Stimulated activated CD4-positive, alpha-beta T cell treated with anti-CD3 and anti-CD28 coated beads, Interleukin-15, amount 100 ng/mL, for 24 hours (primary cell): ENCODE measurements at places on chromosomes 2 and 18.
A peak's percentile ranks its signal among the peaks of the same experiment; 100 is the strongest.

- DNase-seq: no peak
These were observed 28.0 kb downstream of the ST6GAL2 start for GRCh38 chr2:106857882-106858478.

- DNase-seq: no peak
These were observed 32.5 kb downstream of the DARS1 start for GRCh38 chr2:135952891-135953290.

DNA sequence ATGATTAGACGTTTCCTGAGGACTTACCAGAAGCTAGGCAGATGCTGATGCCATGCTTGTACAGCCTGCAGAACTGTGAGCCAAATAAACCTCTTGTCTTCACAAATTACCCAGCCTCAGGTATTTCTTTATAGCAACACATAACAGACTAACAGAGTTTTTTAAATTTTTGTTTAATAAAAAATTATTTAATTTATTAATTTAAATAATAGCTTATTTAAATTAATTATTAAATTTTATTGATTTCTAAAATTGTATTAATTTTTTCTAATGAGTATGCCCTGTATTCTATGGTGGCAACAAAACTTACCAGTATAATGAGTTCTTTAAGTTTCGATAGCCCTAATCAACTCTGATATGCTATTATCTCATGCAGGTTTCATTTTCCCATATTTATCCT is 259.8 kb downstream of the IKZF2 start:
- DNase-seq: no peak

DNA sequence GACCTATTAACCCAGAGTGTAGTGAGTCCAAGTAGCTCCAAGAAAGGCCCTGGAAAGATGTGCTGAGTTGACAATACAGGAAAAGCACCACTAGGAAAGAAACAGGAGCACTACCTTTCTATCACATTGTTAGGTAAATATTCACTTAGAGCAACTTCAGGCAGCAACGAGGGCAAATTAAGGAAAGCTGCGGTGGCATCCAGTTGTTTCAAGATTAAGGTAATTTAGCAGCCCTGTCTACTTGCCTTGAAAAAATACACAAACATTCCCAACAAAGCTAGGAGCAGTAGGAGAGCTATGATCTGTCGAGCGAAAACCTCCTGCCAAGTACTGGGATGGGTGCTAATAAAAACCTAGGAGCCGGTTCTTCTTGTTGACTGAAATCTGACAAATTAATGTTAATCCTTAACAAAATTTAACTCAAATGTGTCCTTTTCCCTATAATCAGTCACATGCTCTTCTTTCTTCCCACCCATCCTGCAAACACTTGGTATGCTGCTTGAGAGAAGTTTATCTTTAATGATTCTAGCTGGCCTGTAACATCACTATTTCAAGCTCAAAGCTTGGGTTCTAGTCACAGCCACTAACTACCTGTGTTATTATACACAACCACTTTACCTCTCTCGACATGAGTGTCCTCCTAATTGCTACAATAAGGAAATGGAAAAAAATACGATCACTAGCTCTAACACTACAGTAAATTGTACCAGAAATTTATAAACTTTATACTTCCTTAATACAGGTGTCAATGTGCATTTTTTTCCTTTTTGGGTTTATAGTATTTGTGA is 2.0 kb downstream of the ACAA2 start:
- DNase-seq: no peak

- DNase-seq: peak; percentile 17
These were observed 573 bp downstream of the IGFBP2 start for GRCh38 chr2:216633616-216634369.

DNA sequence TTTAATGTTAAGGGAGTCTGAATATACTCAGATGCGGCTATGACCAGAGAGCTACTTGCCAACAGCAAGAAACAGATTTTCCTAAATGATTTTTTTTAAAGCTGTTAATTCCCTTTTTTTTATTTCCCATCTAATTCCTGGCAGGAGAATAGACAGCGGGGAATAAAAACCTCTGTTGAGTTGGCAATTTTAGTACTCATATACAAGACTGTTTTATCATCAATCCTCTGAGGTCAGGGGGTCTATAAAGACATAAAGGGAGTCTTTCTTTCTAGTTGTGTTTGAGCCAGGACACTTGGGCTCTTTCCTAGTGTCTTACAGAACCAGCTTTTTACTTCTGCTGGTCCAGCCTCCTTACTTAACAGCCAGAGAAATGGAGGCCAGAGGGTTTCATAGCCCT is 29.4 kb downstream of the MAIP1 start:
- no peak for DNase-seq

DNA sequence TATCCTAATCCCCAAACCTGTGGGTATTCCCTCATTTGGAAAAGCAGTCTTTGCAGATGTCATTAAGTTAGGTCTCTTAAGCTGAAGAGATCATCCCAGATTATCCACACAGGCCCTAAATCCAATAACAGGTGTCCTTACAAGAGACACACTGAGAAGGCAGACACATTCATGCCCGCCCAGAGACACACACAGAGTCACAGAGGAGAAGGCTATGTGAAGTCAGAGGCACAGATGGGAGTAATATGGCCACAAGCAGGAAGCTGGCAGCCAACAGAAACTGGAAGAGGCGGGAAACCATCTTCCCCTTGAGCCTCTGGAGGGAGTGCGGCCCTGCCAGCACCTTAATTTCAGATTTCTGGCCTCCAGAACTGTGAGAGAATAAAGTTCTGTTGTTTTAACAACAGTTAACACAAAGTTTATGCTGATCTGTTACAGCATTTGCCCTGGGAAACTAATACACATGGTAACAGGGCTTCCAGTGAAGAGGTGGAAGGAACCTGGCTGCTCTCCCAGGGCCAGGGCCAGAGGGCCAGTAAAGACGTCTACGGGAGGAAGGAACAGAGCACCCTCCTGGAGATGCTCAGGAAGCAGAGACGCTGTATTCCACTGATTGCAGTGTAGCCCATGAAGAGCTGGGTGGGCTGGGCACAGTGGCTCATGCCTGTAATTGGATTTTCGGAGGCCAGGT is 217.5 kb downstream of the GLI2 start:
- no peak for DNase-seq

DNA sequence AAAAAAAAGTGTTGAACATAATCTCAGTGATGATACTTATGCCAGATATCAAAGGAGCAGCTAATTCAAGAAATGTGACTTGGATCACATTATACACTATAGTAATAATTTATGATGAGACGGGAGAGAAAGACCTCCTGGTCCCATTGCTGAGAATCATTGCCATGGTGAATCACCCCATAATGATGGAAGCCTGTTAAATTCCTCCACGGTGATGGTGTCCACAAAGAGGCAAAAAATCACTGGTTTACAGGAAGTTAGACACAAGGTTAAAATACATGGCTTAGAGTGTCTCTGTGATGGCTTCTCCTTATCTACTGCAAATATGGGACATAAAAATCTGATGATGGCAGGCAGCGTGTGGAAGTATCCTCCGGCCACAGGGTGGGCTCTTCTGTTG is 210.0 kb downstream of the CDH2 start:
- no peak for DNase-seq

DNA sequence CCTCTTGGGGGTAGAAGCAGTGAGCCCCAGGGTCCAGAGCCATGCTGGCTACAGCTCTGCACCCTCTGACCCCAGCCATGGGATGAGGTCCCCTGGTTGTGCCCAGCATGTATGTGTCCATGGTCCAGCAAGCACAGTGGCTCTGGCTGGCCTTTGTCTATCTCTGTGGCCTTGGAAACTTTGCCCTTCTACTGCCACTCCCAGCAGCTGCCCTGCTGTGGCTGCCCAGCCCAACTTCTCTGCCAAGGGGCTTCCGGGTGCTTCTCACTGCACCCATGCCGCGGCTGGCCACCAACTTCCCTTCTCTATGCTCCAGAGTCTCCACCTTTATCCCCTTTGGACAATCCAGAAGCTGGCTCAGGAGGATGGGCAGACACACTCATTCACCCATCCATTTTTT is 18.8 kb downstream of the TMEM185B start:
- no peak for DNase-seq

DNA sequence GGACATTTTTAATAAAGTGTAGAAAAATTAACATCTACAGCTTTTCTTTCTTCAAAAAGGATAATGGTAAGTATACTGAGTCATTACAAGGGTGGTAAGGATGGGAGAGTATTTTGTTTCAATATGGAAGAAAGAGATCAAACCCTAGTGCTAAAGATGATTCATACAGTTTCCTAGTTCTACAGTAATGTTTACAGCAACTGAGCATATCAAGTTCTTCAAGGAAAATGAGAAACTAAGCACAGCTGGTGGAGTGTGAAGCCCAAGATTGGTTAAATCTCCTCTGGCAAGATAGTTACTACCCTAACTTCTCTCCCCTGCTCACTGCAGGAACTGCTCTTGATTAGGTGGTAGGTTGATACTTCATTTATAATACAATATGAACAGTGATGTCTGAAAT is 467.5 kb downstream of the XIRP2 start:
- no peak for DNase-seq

DNA sequence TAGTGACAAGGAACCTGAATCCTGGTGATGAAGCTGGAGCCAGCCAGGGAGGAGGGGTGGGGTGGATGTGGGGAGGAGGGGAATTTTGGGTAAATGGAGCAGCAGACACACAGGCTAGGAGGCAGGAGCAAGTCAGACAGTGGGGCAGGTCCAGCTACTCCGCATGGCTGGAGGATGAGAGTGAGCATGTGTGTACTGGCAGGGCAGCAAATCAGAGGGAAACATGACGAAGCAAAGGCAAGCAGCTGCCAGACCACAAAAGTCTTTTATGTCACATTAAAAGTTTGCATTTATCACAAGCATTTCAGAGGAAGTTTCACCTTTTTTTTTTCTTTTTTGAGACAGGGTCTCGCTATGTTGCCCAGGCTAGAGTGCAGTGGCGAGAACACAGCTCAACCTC is 11.9 kb upstream of the KIDINS220 start:
- DNase-seq: no peak

GRCh38 chr2:28661589-28662001 is 90.0 kb upstream of the PPP1CB start:
- no peak for DNase-seq

- no peak for DNase-seq
These were observed 351.0 kb downstream of the SS18 start for GRCh38 chr18:25739376-25739775.

DNA sequence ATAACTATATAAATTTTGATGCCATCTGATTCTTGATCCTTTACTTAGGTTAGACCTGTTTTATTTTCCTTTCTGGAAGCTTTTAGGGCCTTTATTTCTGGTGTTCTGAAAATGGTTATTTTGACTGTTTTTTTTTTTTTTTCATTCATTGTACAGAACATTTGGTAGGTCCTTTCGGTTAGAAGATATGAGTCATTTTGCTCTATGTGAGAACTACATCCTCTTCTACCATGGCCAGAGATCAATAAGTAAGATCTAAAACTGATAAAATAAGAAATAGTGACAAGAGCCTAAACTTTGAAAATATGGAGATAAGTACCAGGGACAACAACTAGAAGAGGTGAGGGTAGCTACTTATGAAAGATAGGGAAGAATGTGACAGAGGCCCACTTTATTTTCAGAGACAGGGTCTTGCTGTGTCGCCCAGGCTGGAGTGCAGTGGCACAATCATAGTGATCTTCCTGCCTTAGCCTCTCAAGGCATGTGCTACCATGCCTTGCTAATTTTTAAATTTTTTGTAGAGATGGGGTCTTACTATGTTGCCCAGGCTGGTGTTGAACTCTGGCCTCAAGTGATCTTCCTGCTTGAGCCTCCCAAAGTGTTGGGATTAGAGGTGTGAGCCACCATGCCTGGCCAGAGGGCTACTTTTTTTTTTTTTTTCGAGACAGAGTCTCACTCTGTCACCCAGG is 66.5 kb downstream of the EIF2AK3 start:
- DNase-seq: no peak

GRCh38 chr18:657311-658000 is at the start of gene TYMS:
TYMS (plus strand) TSS chr18:657653; CDS start chr18:657743, 90 bp downstream.
- peak; percentile 77 for DNase-seq

GRCh38 chr18:2692508-2692907 is 37.0 kb downstream of the SMCHD1 start:
- no peak for DNase-seq

DNA sequence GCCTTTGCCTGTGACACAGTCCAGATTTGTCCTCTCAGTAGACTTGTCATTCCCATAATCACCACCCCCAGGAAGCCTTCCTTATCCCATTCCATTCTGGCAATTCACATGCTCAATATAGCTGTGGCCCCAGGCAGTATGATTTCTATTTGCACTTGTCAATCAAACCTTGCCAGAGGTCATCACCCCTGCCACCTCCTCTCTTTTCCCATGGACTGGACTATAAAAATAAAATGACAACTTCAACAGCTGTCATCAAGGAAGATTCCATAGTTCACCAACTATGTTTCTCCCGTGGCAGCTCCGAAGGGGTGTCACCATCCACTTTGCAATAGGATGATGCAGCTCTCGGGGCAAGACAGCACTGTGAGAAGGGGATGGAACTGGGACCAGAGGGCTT is 255.7 kb downstream of the CELF4 start:
- no peak for DNase-seq

GRCh38 chr2:107775791-107776190 is 50.9 kb upstream of the RGPD4 start:
- DNase-seq: no peak

DNA sequence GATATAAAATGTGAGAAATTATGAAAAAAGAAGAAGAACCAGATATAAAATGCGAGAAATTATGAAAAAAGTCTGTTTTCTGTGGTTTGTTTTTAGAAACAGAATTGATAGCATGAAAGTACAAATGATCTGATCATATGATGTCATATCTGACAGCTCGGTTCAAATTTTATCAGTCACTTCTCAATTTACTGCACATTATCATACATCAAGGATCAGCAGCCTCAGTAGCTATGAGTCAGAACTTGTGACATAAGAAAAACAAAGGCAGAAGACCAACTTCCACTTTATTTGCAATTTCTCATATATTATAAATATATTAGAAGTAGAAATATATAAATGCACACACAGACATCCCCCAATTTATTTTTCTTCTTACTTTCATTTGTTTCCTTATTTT is 634.0 kb downstream of the LRP1B start:
- DNase-seq: no peak

GRCh38 chr2:183250472-183250871 is 126.2 kb downstream of the NUP35 start:
- DNase-seq: no peak

GRCh38 chr2:111219285-111219684 is 98.6 kb downstream of the BCL2L11 start:
- DNase-seq: no peak

GRCh38 chr18:40673150-40673549 is 1281.9 kb upstream of the PIK3C3 start:
- DNase-seq: no peak

DNA sequence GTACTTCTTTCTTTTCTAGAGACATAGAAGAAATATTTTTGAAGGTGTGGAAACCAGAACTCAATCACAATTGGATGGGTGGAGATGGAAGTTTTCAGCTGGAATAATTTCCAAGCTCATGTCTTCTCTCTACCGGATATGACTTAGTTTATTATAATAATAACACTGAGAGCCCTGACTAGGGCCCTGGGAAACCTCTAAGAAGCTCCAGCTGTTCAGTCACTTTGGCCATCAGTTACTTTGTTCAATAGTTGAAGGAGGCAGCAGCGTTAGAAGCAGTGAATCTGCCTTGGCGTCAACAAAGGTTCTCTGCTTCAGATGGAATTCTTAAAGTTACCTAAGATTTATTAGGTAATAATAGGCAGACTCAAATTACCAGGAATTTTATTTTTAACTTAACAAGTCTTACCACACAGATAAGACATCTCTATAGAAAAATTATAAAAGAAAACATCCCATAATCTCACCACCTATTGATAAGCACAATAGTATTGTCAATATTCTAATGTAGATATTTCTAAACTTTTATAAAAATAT is 293.8 kb upstream of the CHAC2 start:
- DNase-seq: no peak
